ENCODE measurements at places on chromosomes 5 and 9.
A peak's percentile ranks its signal among the peaks of the same experiment; 100 is the strongest.

GRCh38 chr5:41921874-41922273 lies 3.2 kb upstream of the FBXO4 start:
- DNase-seq = no peak

DNA sequence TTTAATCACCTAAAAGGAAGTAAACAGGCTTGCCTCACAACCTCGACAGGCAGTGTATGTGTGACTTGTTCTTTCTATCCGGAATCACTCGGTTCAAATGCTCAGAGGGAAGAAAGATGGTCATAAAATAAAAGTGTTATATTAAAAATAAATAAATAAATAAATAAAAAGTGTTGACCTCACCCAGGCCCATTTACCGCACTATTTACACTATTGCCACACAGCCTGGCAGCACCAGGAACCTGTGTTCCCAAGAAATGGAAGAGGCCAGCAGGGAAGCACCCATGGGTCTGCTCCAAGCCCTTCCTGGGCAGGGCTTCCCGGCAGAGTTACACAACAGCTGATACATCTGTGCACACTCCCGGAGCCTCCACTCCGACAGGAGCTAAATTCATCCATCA lies 127.9 kb downstream of the EFNA5 start:
- peak; percentile 63 for DNase-seq

DNA sequence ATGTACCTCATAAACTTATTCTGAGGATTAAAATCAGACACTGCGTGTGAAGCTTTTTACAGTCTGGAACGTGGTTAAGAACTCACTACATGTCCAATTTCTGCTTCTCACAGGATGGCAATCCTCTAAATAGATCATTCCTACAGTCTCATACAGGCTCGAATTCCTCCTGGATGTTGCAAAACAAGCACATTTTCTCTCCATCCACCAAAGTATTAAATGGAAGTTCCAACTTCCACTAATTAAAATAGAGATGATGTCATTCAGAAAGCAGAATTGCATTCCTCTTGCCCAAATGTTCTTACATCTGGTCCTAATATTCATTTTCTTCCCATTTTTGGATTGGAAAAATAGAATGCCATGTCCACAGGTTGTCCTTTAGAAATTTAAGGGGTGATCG lies 145.5 kb upstream of the PCA3 start:
- no peak for DNase-seq

- DNase-seq = peak; percentile 43
Observed at GRCh38 chr5:7897014-7897600, 28.2 kb downstream of the MTRR start.

DNA sequence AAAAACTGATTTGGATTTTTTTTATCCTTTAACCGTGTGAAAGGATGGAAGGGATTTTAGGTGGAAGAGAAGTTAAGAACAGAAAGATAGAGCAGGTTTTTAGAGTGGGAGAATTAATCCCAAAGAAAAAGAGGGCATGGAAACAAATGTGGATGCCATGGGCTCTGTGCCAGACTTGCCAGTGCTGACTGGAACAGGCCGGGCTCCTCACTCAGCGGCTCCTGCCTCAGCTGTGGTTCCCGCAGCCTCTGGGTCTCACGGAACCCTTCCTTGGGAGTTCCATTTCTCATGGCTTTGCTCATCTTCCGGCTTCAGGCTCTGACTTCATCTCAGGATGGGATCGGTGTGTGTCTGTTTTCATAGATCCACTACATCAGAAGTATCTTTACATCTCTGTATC lies 30.4 kb upstream of the SLC2A8 start:
- DNase-seq = no peak

GRCh38 chr9:3526165-3526996 lies 580 bp upstream of the RFX3 start:
- DNase-seq = peak; percentile 31

DNA sequence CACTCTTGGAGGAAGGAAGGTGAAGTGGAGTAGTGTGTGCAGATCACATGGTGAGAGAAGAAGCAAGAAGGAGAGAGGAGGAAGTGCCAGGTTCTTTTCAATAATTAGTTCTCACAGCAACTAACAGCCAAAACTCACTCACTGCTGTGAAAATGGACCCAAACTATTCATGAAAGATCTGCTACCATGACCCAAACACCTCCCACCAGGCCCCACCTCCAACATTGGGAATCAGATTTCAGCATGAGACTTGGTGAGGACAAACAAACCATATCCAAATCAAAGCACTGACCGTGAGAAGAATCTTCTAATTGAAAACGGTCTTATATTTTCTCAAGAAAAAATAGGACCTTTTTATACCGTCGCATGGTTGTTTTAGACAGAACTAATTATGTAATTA lies 468.7 kb upstream of the TYRP1 start:
- DNase-seq = no peak

GRCh38 chr5:158484150-158484549 lies 615.6 kb downstream of the EBF1 start:
- DNase-seq = no peak

GRCh38 chr5:61589946-61590345 lies 257.9 kb downstream of the ZSWIM6 start:
- no peak for DNase-seq

DNA sequence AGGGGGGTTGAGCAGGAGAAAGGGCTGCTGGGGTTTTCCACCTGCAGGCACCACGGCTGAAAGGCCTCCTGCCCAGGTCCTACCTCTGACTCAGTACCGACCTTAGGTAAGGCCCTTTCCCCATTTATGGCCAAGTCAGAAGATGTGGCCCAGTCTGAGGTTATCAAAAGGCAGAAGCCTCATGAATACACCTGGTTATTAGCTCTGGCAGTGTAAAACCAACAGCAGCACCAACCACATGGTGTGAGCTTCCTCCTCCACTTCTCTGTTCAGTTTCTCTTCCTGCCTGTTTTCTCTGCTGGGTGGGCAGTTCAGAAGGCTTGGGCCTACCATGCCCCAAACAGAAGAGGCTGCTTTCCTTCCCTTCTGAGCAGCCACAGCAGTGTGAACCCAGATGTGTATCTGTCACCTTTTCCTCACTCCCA lies 86.9 kb downstream of the UGCG start:
- no peak for DNase-seq

GRCh38 chr5:133438487-133438886 lies 173.9 kb downstream of the FSTL4 start:
- DNase-seq = no peak

- DNase-seq = no peak
Observed at GRCh38 chr5:165805756-165806155, 2300.3 kb downstream of the MAT2B start.

GRCh38 chr9:93380410-93381060 lies 71.0 kb upstream of the FAM120A start:
- DNase-seq = no peak

GRCh38 chr9:26516773-26517343 lies 375.7 kb downstream of the CAAP1 start:
- no peak for DNase-seq

DNA sequence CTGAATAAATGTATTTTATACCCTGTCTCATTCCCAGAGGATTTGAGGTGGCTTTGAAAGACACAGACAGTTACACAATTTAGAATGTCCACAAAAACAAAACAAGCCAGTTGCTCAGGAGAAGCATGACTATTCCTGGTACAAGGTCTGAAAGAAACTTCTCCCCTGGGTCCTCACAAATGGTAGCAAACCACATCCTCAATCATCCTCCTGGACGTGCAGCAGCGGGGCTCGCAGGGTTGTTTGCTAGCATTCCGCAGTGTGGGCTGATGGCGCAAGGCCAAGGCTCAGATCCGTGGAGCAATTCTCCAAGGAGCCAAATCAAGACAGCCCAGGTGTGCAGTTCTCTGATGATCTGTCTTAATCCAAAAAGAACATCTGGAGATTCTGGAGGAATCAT lies 210.3 kb downstream of the ACTL7B start:
- DNase-seq = no peak

GRCh38 chr5:1343931-1344901 lies 683 bp downstream of the CLPTM1L start:
- DNase-seq = no peak

DNA sequence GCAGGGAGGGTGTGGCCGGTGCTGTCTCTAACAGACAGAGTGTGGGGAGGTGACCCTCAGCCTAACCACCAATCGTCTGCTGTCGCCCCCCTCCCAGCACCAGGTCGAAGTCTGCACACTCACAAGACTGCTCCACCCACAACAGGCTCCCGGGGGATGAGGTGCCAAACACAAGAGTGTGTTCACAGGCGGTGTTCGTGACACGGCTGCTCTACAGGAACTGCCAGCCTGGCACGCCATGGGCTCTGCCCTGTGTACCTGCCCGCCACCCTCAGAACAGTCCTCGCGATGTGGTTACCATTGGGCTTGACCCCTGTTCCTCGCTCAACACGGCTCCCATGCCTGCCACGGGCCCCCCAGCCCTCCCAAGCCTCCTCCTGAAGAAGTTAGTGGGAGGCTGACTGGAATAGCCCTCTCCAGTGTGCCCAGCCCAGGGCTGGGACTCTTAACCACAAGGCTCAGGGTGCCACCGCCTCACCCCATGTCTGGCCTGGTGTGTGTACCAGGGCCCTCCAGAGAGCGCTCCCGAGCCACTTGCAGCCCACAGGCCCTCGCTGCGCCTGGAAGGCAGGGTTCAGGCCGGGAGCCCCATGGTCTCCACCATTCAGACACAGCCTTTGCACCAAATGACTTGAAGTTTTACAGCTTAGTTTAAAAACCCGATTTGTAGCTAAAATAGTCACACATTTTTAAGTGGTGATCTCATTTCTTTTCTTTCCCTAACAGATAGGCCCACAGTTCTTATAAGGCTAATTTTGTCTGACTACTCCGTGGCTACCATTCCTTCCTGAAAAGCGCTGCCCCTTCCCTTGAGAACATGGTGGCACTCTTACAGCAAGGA lies 102.5 kb downstream of the CAMSAP1 start:
- DNase-seq = no peak

DNA sequence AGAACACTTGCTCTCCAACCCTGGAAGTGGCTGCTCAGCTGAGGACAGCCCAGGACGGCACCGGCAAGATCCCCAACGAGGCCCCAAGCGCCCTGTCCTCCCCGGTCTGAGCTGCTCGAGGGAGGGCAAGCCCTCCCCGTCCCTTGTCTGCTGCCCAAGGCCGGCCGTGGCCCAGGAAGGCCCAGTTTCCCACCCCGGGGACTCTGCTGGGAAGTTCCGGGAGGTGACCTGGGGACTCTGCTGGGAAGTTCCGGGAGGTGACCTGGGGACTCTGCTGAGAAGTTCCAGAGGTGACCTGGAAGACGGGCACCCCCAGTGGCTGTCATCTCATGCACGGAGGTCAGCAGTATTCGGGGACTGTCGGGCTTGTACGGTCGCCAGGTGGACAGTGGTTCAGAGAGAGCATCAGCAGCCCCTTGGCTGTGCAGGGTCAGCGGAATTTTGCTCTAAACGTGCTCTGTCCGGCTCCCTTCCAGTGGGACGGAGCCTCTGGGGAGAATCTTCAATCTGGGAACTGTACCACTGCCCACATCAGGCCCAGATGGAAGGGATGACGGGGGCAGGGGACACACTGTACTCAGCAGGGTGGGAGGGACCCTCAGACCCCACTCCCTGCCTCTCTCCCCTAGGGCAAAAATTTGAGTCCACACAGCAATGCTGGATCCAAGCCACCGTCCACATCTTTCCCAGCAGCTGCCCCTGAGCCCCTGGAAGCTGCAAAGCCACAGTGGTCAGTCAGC lies 7.2 kb downstream of the NACC2 start:
- DNase-seq = no peak

- no peak for DNase-seq
Observed at GRCh38 chr5:78236046-78236445, 58.5 kb downstream of the AP3B1 start.

DNA sequence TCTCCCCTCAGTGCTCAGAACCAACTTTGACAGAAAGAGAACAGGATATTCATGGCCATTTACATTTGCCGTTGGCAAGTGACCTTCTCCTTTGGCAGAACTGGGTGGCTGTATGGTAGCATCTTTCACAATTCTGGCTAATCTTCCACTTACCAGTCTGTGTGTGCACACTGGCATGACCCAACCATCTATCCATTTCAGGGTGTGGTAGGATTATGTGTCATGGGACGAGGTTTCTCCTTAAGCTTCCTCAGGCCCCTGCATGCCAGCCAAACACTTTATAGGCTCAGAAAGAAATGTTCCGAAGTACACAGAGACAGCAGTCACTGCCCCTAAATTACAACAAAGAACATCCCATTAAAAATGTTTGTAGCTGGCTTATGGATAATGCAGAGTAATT lies 497.1 kb downstream of the NFIB start:
- no peak for DNase-seq

DNA sequence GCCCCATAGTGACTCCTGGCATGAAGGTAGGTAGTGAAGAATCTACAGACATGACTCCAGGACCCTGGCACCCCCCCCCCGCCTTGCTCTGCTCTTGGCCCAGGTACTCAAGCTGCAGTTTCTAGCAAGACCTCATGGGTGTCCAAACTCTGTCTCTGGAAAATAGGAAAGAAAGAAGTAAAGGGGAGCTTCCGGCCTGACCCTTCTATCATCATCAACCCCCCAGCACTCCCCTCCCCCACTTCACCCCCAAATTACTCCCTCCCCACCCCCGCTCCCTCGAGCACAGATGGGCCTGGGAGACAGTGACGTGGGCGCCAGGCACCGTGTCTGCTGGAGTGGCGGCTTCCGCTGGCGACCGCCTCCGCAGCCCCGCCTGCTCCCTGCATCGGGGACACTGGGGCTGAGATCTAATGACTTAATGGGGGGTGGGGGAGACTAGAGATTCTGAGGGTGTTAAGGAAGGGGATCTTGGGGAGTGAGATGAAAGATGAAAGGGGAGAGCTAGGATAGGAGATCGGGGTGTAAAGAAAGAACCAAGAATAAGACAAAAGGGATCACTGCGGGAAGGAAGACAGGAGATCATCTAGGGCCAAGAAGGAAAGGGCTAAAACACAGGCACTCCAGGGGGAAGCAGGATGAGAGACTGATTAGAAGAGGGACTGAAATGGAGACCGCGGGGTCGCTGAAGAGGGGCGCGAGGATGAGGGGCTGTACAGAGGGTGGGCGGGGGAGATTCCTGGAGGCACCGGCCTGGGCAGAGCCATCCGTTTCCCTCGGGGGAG lies 1.1 kb upstream of the DNAJB5 start:
- no peak for DNase-seq

- DNase-seq = peak; percentile 76
Observed at GRCh38 chr9:89603767-89604665, 796 bp upstream of the GADD45G start.

GRCh38 chr9:112327718-112328450 lies 5.5 kb downstream of the PTBP3 start:
- DNase-seq = no peak

GRCh38 chr5:141657937-141658545 lies 6.8 kb upstream of the FCHSD1 start:
- no peak for DNase-seq

DNA sequence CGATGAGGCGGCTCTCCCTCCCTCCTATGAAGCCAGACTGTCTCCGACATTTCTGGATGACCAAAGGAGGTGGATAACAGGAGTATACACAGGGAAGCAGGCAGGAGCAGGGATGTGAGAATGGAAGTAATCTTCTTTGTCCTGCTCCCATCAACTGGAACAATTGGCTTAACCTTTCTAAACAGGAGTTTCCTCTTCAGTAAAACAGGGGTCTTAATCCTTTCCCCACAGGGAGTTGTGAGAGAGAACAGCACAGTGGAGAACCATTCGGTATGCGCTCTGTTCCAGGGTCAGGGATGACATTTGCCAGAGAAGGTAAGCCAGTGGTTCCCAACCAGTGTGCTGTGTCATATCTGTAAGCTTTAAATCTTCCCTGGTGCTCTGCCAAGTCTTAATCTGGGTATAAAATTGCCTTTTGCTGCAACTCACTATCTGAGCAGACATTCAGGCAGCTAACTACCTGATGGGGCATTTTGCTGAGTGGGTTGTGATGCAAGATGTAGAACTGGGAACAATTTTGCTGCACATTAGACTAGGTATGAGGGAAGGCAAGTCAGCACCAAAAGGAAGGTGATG lies 294.8 kb upstream of the KIF2A start:
- DNase-seq = no peak

- no peak for DNase-seq
Observed at GRCh38 chr5:35333366-35333765, 103.1 kb upstream of the PRLR start.

Measured in SHP77 treated with DMSO at 0.1 percent for 48 hours (cell line).